ENCODE measurements at places on chromosomes 7 and 10.

GRCh38 chr10:84333864-84334451, 5.6 kb downstream of the CCSER2 start:
- peak; percentile 65 for DNase-seq

DNA sequence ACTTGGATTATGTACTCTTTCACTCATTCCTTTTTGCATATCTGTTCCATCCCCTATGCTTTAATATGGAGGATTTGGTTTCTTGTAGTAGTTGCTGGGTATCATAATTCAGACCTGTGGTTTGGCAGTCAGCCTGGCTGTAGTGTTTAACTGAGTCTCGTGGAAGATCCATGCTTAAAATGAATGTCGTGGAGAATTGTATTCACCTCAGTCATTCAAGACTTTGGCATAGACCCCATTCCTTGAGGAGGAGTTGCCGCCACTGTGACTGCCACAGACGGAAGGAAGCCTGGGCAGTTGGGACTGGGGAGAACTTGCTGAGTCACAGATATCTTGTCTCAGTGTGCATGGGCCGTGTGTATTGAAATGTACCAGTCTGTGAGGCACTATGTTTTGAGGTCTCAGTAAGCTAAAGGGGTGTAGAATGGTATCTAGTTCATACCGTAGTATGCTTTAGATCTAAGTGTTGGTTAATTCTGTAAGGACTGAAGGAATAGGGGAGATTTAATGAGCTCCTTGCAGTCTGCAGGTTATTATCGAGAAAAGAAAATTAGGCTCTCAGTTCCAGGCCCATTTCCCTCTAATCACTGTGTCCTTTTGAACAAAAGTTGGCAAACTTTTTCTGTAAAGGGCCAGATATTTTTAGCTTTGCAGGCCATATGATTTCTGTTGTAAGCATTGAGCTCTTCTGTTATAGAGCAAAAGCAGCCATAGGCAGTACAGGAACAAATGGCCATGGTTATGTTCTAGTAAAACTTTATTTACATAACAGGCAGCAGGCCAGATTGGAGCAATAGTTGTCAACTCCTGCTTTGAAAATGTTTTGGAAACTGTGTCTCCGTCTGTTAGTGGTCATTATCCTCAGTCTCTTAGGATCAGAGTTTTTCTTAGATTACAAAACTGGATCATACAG, 76.8 kb downstream of the TPST1 start:
- DNase-seq = no peak

DNA sequence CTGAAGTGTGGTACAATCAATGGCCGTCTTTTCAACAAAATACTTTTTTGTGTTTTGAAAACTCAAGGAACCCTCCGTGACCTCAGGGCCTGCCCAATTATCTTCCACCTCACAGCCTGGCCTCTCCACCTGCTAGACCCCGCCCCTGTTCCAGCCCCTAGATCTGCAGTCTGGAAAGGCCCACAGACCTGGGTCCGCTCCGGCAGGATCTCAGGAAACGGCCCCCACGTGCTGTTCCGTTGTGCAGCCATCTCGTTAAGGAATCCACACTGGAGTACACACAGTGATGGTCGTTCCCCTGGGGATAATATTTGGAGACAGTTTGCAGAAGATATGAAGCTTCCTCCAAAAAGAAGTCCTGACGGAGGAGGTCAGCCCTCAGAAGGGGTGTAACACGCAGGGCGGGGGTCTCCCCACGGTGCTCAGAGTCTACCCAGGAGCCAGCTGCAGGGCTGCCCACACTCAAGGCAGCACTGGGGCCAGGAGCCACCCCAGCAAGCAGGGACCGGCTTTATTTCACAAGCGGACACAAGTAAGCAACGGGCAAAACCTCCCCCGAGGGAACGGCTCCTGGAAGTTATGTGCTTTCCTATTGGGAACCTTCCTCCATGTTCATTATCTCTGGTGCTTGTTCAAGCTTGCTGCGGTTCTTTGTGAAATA, 73.4 kb downstream of the TCERG1L start:
- DNase-seq = no peak

GRCh38 chr7:133369130-133369529, 116.3 kb downstream of the EXOC4 start:
- no peak for DNase-seq

GRCh38 chr10:100183481-100183880, 2.3 kb downstream of the ERLIN1 start:
- no peak for DNase-seq

GRCh38 chr7:30308389-30308788, 24.0 kb downstream of the ZNRF2 start:
- DNase-seq = peak; percentile 17

GRCh38 chr10:71250405-71250804, 38.0 kb downstream of the UNC5B start:
- DNase-seq = no peak

GRCh38 chr10:119521443-119522204, 20.9 kb downstream of the RGS10 start:
- DNase-seq = no peak

DNA sequence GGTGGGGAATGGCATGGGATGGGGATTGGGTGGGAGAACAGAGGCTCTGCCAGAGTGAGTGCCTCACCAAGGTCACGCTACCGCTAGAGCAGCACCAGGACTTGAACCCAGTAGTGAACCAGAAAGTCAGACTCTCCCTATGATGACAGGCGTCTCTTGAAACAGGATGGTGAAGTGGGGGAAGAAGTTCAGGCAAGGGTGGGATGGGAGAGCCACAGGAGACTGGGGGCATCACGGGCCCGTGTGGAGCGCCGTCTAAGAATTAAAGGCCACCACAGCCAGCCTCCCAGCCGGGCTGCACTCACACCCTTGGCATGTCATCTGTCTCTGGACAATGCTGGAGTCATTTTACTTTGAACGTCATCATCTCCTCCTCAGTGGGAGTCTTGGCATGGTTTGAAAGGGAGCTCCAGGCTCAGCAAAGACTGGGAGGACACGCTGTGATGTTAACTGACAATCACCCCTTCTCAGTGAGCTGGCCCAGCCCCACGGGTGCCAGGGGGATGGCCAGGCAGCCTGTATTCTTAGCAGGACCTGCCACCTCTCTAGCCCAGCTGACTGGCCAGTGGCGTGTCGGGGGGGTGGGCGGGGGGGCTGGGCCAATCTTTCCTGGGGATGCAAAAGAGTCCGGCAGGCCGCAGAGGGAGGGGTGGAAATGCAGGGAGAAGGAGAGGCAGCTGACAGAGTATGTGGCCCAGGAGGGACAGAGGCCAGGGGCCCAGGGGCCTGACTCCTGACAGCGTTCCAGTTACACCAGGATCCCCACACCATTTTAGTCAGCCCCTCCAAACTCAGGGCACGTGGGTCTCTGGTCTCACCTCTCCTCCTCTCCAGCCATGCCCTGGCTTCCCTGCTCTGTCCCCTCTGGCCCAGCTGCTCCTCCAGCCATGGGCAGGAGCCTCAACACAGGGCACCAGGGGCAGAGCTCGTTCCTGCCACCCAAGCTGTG, 96.2 kb downstream of the VOPP1 start:
- DNase-seq = no peak

DNA sequence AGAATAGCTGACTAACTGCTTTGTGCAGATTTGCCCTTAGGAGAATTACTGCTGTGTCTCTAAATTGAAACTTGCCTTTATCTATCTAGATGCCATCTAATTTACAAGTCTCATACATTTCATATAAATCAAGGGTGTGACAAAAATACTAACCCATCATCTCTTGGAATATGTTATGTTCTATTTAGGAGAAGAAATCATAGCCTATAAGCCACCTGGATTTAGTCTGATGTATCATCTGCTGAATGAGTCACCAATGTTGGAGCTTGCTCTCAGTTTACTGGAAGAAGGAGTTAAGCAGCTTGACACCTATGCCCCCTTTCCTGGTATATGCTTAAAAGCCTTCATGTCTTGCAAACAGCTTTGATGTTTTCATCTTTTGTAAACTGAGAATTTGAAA, 43.5 kb downstream of the NUP205 start:
- DNase-seq = no peak

GRCh38 chr10:68559251-68559650, 886 bp upstream of the TET1 start:
- no peak for DNase-seq

GRCh38 chr10:76244061-76244686, 812.8 kb downstream of the LRMDA start:
- no peak for DNase-seq

GRCh38 chr10:30581779-30582380, 47.7 kb downstream of the LYZL2 start:
- no peak for DNase-seq
